Effector CD8-positive, alpha-beta T cell (primary cell): ENCODE measurements at places on chromosomes 1 and 21.

GRCh38 chr1:244896550-244896949 is 32.2 kb upstream of the HNRNPU start:
- DNase-seq, result no peak

GRCh38 chr1:20345419-20345818 is 54.7 kb downstream of the VWA5B1 start:
- DNase-seq, result no peak

- no peak for DNase-seq
These were observed 36.7 kb downstream of the CRB1 start for GRCh38 chr1:197304638-197305200.

GRCh38 chr21:38228537-38228936 is 28.3 kb upstream of the KCNJ15 start:
- no peak for DNase-seq

DNA sequence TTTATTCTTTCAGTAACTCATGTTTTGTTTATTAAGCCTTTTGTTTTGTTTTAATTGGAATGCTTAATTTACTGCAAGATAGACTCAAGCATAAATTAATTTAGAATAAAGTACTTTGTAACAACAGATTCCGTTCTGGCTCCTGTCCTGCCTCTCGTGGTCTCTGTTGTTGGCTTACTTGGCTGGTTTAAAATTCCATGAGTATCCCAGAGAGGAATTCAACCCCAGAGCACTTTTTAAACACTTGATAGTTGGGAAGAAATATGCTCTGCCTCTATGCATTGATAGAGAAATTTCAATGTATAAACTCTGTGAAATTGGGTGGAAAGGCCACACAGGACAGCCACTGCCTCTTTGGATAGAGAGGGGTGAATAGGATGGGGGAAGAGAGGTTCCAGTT is 89.7 kb downstream of the ATP5PO start:
- DNase-seq, result no peak

- DNase-seq, result no peak
These were observed at the start of gene CHIT1 for GRCh38 chr1:203229471-203230135. CHIT1 (minus strand) TSS chr1:203229673; CDS start chr1:203229636, 37 bp downstream.

GRCh38 chr1:154351363-154352068 is 26.2 kb downstream of the ATP8B2 start:
- DNase-seq, result no peak

DNA sequence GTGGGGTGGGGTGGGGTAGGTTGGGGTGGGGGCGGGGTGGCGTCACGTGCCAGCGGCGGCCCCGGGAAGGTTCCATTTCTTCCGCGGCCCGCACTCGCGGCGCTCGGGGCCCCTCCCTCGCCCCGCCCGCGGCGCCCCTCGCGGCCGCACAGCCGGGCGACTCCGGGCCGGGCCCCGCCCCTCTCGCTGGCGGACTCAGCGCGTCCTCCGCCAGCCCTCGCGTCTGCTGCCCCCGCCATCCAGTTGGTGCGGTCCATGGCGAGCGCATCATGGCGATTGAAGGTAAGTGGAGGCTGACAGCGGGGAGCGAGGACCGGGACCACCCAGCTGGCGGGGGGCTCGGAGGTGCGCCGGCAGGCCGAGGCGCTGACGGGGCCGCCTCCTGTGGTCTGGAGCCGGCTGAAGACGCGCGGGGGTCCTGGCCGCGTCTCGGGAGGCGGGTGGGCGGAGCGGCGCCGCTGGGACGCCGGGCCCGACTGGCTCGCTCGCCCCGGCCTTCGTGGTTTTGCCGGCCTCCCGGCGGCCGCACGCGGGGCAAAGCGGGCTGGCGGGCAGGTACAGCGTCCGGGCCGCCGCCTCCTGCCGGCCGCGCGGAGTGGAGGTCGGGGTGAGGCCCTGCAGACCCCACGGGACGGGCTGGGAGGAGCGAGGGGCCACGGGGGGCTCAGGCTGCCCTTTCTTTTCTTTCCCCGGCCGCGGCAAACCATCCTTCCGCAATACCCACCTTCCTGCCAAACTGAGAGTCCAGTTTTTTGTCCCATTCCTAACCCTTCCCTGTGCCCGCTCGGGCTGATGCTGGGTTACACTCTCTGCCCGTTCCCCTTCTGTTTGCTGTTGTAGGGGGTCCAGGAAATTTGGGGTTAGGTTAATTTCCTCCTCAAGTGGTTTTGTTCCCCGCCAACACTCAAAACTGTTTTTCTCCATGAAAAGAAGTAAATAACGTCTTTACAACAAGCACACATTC is at the start of gene SYT14:
SYT14 (plus strand) TSS at position 222 of the 964 bp plus-strand sequence; CDS start at position 270, 48 bp downstream.
- no peak for DNase-seq

DNA sequence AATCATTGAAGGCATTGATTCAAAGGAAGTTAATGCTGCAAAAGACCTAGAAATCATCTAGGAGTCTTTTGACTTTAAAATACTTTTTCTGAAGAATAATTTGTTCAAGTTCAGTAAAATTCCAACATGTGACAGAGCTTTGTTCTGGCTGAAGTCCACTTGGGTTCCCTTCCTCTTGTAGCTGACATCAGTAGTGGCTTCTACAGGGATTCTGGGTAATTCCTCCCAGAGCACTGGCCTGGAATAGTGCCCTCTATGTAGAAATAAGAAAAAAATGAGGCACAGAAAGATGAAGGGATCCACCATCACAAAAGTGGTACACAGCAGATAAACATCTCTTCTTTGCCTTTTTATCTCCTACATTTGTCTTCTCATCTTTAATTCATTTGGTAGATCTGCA is 548.1 kb downstream of the LTN1 start:
- DNase-seq, result no peak

GRCh38 chr1:247332215-247332622 is 552 bp upstream of the ZNF496 start:
- peak; percentile 15 for DNase-seq

DNA sequence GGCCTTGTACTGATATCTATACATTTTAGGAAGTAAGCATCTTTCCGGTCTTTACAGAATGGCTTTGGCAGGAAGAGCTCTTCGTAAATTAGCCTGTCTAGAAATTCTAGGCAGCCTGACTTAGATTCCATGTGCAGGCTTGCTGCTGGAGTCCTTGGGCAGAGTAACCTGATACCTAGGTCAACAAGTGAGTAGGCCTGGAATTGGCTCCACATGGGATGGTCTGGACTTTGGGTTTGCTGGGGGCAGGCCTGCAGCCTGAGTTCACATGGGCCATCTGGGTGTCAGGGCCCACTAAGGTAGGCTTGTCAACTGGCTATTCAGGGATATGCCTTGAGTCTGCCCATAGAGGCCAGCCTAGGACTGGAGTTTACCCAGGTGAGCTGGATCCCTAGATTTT is 59.6 kb upstream of the CYYR1 start:
- DNase-seq, result no peak

DNA sequence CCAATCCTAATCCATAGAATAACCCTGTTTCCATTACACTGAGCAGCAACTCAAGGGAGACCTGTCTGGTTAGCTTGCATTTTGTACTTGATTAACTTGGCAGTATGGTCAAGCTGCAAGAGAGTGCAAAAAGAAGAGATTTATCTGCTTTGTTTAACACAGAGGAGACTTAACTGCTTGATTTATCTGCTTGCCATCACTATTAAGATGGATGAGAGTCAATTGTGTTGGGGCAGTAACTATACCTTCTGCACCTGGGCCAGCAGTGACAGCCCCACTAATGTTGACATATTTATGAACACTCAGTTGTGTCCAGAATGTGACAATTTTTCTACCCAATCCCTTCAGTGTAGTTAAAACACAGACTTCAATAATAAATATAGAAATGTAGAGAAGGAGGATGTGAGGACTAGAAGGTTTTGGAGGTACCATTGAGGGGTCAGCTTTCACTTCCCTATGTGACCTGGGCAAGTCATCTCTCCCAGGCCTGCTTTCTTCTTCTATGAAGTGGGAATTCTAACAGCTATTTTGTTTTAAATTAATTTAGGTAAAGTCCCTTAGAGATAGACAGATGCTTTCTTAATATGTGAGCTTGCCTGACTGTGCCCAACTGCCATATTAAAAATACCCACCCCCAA is 159.1 kb upstream of the KCNK2 start:
- no peak for DNase-seq

GRCh38 chr1:178374016-178374415 is 122.7 kb downstream of the CLEC20A start:
- DNase-seq, result no peak

GRCh38 chr21:21929789-21930188 is 931.6 kb downstream of the NCAM2 start:
- DNase-seq, result no peak

- no peak for DNase-seq
These were observed 45.4 kb downstream of the ETS2 start for GRCh38 chr21:38851101-38851500.

DNA sequence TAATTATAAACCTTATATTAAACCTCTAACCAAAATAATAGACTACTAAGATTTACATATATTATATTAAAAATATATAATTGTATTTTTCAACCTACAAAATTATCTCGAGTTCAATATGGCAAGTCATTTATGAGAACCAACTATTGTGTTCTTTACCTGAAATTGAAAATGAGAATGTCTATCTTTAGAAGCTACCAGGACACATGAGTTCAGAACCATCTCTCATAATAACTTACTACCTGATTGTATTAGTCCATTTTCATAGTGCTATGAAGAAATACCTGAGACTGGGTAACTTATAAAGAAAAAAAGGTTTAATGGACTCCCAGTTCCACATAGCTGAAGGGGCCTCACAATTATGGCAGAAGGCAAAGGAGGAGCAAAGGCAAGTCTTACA is 6.8 kb downstream of the HAO2 start:
- DNase-seq, result no peak

DNA sequence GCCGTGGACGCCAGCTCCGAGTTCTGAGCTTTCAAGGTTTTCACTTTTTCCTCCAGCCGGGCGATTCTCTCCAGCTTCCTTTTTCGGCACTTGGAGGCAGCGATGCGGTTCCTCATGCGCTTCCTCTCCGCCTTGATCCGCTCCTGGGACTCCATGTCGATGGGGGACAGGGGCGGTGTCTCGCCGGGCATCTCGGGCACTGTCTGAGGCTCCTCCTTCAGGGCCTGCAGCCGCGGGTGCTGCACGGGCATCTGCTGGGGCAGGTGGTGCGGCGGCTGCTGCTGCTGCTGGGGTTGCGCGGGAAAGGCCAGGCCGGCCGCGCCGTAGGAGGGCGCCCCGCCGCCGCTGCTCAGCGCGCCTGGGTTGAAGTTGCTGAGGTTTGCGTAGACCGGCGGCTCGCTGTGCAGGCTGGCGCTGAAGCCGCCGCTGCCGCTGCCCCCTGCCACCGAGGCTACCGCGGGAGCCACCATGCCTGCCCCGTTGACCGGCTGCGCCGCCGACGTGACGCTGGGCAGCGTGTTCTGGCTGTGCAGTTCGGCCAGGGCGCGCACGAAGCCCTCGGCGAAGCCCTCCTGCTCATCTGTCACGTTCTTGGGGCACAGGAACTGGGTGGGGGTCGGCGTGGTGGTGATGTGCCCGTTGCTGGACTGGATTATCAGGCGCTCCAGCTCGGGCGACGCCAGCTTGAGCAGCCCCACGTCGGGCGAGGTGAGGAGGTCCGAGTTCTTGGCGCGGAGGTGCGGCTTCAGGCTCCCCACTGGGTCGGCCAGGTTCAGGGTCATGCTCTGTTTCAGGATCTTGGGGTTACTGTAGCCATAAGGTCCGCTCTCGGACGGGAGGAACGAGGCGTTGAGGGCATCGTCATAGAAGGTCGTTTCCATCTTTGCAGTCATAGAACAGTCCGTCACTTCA is 1.4 kb downstream of the JUN start:
- peak; percentile 42 for DNase-seq
